ENCODE measurements at places on chromosomes 7 and 10. TPM values are rescaled to one million over a fixed set of nuclear protein-coding genes. Genes with fewer than 3 reads are reported as not detected.
A peak's percentile ranks its signal among the peaks of the same experiment; 100 is the strongest.

Gene KNDC1
- 0.06 TPM for total RNA-seq

Gene ASAH2
- total RNA-seq = 2.2 TPM

DNA sequence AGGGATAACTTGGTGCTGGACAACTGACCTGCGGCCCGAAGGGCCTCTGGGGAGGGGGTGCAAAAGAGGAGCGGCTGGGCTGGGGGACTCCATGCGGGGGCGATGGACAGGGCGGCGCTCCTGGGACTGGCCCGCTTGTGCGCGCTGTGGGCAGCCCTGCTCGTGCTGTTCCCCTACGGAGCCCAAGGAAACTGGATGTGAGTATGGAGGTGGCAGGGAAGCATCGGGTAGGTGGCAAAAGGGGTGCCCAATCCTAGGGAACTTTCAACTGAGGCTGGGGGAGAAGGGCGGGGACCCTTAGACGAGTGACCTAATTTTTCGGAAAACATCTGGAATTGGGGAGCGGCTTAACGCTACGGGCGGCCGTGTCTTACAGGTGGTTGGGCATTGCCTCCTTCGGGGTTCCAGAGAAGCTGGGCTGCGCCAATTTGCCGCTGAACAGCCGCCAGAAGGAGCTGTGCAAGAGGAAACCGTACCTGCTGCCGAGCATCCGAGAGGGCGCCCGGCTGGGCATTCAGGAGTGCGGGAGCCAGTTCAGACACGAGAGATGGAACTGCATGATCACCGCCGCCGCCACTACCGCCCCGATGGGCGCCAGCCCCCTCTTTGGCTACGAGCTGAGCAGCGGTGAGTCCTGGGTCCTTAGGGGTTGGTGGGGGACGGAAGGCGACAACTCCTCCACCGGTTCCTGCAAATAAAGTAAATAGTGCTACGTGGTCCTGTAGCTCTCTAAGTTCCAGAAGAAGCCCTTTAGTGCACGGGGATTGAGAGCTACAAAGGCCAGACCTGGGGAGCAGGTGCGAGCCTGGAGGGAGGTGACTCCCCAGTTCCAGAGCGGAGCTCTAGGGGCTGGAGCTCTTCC lies 622 bp downstream of the WNT16 start:
- DNase-seq = peak; percentile 56

- no peak for DNase-seq
These were observed 743.8 kb upstream of the LRRN3 start for GRCh38 chr7:110347081-110347480.

GRCh38 chr10:63375458-63375857 lies 90.3 kb downstream of the JMJD1C start:
- no peak for DNase-seq

GRCh38 chr7:146554556-146554955 lies 438.0 kb downstream of the CNTNAP2 start:
- no peak for DNase-seq

DNA sequence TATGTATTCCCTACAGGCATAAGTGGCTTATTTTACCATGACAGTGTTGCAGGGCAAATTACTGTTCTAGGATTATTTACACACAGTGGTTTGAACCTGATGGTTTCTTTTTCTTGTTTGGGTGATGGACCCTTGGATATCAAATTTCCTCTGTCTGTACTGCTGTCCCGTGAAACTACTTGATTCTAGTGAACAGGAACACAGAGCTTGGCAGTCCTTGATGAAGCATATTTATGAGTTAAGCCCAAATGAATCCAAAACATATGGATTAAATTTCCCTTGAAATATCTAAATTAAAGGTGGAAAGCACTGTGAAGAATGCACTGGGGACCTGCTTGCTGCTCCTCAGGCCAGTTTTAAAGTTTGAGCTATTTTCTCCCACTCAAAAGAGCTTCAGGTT lies 635.3 kb downstream of the INHBA start:
- DNase-seq = no peak

- DNase-seq = no peak
These were observed 256.9 kb downstream of the STK31 start for GRCh38 chr7:23966941-23967340.

DNA sequence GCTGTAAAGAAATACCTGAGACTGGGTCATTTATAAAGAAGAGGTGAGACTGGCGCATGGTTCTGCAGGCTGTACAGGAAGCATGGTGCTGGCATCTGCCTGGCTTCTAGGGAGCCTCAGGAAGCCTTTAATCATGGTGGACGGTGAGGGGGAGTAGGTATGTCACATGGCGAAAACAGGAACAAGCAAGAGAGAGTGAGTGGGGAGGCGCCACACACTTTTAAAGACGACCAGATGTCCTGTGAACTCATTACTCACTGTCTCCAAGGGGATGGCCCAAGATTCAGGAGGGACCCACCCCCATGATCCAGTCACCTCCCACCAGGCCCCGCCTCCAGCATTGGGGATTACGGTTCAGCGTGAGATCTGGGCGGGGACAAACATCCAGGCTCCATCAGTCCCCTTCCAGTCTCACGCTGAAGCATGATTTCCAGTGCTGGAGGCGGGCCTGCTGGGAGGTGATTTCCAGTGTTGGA lies 3.2 kb downstream of the ZNF316 start:
- DNase-seq = no peak

Data from left colon (tissue), 2 donors.